ENCODE measurements at places on chromosomes 5 and 9.

DNA sequence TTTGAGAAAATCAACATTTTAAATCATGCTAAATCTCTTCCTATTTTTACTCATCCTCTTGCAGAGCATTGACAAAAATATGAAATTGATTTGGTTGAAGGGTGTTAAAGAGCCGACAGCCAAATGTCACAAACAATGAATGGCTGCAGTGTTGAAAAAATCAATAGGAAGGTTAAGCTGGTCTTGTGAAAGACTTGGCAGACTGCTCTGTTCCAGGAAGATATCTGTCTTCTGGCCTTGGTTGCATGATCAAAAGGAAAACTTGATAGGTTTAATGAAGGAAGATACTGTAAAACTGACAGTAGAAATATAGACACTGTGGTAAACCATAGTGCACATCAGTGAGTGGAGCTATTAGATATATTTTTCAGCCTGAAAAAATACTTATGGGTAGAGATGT is 103.6 kb downstream of the PBX3 start:
- peak; percentile 58 for DNase-seq

- no peak for DNase-seq
These were observed 1.8 kb downstream of the CAVIN4 start for GRCh38 chr9:100579665-100580064.

- DNase-seq: peak; percentile 66
These were observed 744 bp downstream of the TARS1 start for GRCh38 chr5:33441241-33442177.

GRCh38 chr9:14525856-14526255 is 167.4 kb downstream of the ZDHHC21 start:
- DNase-seq: no peak

- DNase-seq: no peak
These were observed 387.4 kb downstream of the ACTL7B start for GRCh38 chr9:108468364-108468763.

DNA sequence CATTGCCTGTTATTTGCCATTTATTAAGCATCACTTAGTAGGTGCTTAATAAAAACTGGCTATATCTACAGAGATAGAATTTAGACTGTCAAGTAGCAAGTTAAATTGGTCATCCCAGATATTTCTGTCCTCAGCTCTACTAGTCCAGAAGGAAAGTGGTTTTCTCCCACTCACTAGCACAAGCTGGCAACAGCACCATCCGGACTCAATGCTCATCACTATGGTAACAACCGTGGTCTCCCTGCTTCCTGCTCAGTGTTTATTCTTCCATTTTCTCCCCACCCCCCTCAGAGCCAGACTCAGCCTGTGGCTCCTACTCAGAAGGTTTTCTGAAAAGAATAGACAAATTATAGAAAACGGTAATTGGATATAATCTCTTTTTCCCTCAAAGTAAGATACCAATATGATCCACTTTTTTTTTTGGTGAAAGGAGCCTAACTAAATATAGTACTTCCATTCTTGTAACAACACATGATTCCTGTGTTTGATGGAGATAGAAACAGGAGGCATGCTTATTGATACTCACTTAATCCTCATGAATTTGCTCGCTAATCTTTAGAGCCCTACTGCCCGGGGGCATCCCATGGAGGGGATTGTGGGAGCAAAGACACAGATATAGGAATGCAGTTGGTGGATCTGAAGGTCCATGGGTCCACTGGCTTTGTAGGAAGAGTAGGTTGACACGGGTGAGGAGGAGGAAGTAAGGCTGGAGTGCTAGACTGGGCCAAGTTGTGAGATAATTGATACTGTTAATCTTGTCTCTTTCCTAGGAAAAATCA is 191.4 kb downstream of the MAN2A1 start:
- DNase-seq: peak; percentile 67

- DNase-seq: no peak
These were observed 126.9 kb downstream of the PDE4D start for GRCh38 chr5:59766427-59767210.

DNA sequence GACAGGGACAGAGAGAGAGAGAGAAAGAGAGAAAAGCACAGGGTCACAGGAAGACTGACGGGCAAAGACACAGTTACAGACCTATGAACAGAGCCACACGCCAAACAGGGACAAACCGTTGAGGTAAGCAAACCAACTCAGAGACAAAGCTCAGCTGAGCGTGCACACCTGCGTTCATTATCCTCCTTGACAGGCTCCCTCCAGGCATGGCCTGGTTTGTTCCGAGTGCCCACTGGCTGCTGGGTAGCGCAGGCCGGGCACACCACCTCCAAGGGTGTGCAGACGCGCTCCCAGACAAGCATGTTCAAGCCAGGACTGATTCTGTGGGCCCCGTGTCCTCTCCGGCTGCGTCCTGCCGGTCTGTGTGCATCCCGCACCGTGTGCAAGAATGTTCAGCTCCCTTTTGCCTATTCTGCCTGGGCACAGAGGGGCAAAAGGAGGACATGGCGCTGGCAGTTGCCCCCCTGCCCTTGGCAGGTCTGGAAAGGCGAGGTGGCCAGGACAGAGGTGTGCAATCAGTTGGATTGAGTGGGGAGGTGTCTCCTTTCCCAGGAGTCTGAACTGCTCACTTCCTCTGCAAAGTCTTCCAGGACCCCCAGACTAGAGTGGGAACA is 467 bp upstream of the SMIM32 start:
- DNase-seq: no peak

GRCh38 chr9:28301281-28301680 is 728.0 kb upstream of the C9orf72 start:
- DNase-seq: no peak
